ENCODE measurements at places on chromosomes 1 and 21. TPM values are rescaled to one million over a fixed set of nuclear protein-coding genes. Genes with fewer than 3 reads are reported as not detected.

MPL gene
- not detected for total RNA-seq

KCTD3 gene
- total RNA-seq = 41.5 TPM

OR2L13 gene
- not detected for total RNA-seq

DNAJC28 gene
- total RNA-seq = 0.18 TPM

THEM5 gene
- not detected for total RNA-seq

ANGEL2 gene
- 24.8 TPM for total RNA-seq

NR1I3 gene
- total RNA-seq = not detected

CPT2 gene
- 26.1 TPM for total RNA-seq

TSPEAR gene
- total RNA-seq = not detected

PM20D1 gene
- total RNA-seq = not detected

LRRC53 gene
- total RNA-seq = not detected

GPA33 gene
- not detected for total RNA-seq

KCNA2 gene
- not detected for total RNA-seq

ELAVL4 gene
- not detected for total RNA-seq

PLA2G2A gene
- not detected for total RNA-seq

IVL gene
- not detected for total RNA-seq

OSBPL9 gene
- 60.0 TPM for total RNA-seq

ETV3 gene
- 5.3 TPM for total RNA-seq

OPTC gene
- total RNA-seq = not detected

UBXN10 gene
- not detected for total RNA-seq

SPRR4 gene
- not detected for total RNA-seq

APOBEC4 gene
- not detected for total RNA-seq

RUNX3 gene
- not detected for total RNA-seq

SPRR2F gene
- not detected for total RNA-seq

RASSF5 gene
- total RNA-seq = under 0.01 TPM

PROX1 gene
- not detected for total RNA-seq

OR10Z1 gene
- total RNA-seq = not detected

LEMD1 gene
- not detected for total RNA-seq

TEKT2 gene
- total RNA-seq = not detected

ILDR2 gene
- total RNA-seq = not detected

CDCA8 gene
- total RNA-seq = 23.4 TPM

FMO3 gene
- total RNA-seq = not detected

HENMT1 gene
- 7.6 TPM for total RNA-seq
